ENCODE measurements at places on chromosomes 6 and 20.

GRCh38 chr6:4274382-4275082 lies 139.2 kb upstream of the ECI2 start:
- H3K27me3 ChIP-seq = peaks cover 10% of the 10 kb centered on the region
- no peak overlapping the region for H3K27ac ChIP-seq
- H3K4me3 ChIP-seq = no peak overlapping the region
- H3K4me1 ChIP-seq = no peaks in the 10 kb centered on the region
- DNase-seq = no peak
- H3K36me3 ChIP-seq = no peaks in the 10 kb centered on the region

DNA sequence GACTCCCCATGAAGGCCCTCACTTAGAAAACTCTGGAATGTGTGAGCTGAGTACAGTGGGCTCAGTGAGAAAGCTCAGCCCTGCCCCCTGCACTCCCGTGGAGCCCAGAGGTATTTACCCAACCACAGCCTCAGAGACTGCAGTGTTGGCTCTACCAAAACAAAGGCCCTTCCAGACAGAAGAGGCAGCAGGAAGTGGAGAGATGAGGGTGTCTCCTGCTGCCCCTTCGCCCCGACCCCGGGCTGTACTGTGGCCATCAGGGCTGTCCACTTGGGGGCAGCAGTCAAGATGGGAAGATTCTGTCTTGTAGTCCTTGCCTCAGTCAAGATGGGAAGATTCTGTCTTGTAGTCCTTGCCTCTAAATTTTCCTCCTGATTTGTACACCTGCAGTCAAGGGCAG lies 341.3 kb downstream of the TAF4 start:
- no peaks in the 10 kb centered on the region for H3K36me3 ChIP-seq
- H3K27ac ChIP-seq = no peak overlapping the region
- H3K27me3 ChIP-seq = no peaks in the 10 kb centered on the region
- H3K4me3 ChIP-seq = no peak overlapping the region
- DNase-seq = no peak
- no peaks in the 10 kb centered on the region for H3K4me1 ChIP-seq

DNA sequence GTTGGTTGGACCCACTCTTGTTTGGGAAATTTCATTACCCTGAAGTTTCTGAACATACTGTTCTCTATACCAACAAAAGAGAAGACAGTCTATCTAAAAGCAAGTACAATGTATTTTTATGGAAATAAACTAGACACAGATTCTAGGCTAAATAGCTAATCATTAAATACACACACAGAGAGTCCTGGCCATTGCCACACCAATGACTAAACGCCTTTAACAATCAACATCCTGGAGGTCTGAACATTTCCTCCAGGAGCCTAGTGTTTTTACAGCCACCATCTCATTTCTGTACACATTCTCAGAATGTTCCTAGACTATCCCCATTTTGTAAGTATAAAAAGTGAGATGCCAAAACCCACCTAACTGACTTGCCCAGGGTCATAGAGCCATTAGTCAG lies 141.6 kb upstream of the RREB1 start:
- H3K4me1 ChIP-seq = no peaks in the 10 kb centered on the region
- H3K27me3 ChIP-seq = peaks cover 3% of the 10 kb centered on the region
- H3K4me3 ChIP-seq = no peak overlapping the region
- no peak for DNase-seq

DNA sequence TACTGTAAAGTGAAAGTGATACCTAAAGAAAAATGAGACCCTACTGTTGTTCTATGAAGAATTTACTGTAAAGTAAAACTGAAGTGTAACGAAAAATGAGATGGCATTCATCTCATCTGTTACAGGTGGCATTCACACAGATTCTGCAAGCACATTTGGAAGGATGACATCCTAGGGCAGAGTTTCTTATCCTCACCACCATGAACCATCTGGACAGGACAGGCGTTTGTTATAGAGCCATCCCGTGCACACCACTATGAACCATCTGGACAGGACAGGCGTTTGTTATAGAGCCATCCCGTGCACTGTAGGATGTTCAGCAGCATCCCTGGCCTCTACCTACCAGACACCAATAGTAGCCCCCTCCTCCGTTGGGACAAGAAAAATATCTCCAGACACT lies 294.8 kb downstream of the GMDS start:
- no peak overlapping the region for H3K4me3 ChIP-seq
- peaks cover 8% of the 10 kb centered on the region for H3K36me3 ChIP-seq
- no peak for DNase-seq
- H3K4me1 ChIP-seq = no peaks in the 10 kb centered on the region
- H3K27ac ChIP-seq = no peak overlapping the region

DNA sequence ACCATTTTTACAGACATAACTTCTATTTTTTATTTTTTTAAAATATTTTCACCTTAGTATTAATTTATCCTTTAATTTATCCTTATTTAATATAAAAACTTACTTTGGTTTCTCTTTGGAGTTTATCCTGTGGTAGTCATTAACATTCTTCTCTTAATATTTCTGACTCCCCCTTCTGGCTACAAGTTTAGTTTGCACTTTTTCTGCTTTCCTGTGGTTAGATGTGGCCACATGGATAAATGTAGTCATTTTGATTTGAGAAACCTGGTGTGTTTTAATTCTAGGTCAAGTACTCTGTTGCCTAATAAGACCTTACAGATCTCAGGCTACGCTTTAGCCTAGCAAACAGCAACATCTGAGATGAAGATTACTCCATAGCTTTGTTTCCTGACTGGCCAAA lies 1187.5 kb downstream of the HACE1 start:
- no peak overlapping the region for H3K4me3 ChIP-seq
- no peaks in the 10 kb centered on the region for H3K4me1 ChIP-seq
- H3K36me3 ChIP-seq = no peaks in the 10 kb centered on the region
- H3K27ac ChIP-seq = no peak overlapping the region

DNA sequence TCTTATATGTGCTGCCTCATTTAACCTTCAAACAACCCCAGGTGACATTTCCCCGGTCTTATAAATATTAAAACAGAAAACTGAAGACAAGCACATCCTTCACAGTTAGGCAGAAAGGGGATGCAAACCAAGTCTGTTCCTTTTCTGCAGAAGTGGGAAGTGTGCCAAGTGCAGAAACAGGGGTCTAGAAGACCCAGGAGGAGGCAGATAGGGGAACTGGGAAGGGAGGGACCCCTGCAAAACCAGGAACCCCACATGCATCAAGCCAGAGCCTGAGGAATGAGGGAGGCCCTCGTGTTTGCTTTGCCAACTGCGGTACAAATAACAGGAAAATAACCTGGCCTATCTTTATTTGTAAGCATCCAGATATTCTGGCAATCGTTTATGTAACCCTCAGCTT lies 17.0 kb upstream of the CST3 start:
- no peak overlapping the region for H3K27ac ChIP-seq
- DNase-seq = no peak
- H3K36me3 ChIP-seq = no peaks in the 10 kb centered on the region
- no peak overlapping the region for H3K4me3 ChIP-seq
- H3K4me1 ChIP-seq = peaks cover 11% of the 10 kb centered on the region

GRCh38 chr6:49409951-49410542 lies 53.0 kb downstream of the MMUT start:
- peaks cover 6% of the 10 kb centered on the region for H3K27me3 ChIP-seq
- DNase-seq = peak; percentile 19
- H3K4me1 ChIP-seq = no peaks in the 10 kb centered on the region

GRCh38 chr6:118685823-118686449 lies 34.5 kb upstream of the CEP85L start:
- peak overlapping the region; percentile 61 for H3K27ac ChIP-seq
- H3K4me1 ChIP-seq = peaks cover 43% of the 10 kb centered on the region
- H3K4me3 ChIP-seq = no peak overlapping the region
- no peaks in the 10 kb centered on the region for H3K27me3 ChIP-seq
- no peak for DNase-seq
- H3K36me3 ChIP-seq = peaks cover 17% of the 10 kb centered on the region

DNA sequence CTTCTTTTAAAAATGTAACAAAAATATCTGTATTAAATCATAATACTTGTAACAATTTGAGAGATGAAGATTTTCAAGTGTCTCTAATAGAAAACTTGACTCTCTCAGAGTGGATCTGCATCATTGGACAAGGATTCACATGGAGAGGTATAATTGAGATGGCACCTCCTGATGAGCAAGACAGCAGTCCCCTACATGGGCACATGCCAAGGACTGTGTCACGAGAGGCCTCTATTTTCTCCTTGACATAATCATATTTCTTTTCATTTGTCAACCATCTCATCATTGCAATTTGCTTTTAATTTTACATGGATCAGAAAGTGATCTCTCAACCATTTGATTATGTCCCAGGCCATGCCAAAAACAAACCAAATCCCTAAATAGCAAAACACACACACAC lies 206.8 kb upstream of the THEMIS start:
- peaks cover 2% of the 10 kb centered on the region for H3K36me3 ChIP-seq
- no peaks in the 10 kb centered on the region for H3K27me3 ChIP-seq
- H3K27ac ChIP-seq = no peak overlapping the region
- peaks cover 3% of the 10 kb centered on the region for H3K4me1 ChIP-seq

GRCh38 chr6:2632976-2633584 lies 117.6 kb downstream of the MYLK4 start:
- peaks cover 3% of the 10 kb centered on the region for H3K4me1 ChIP-seq
- H3K27me3 ChIP-seq = no peaks in the 10 kb centered on the region
- no peak overlapping the region for H3K27ac ChIP-seq
- no peaks in the 10 kb centered on the region for H3K36me3 ChIP-seq
- no peak overlapping the region for H3K4me3 ChIP-seq
- no peak for DNase-seq

GRCh38 chr20:64045346-64046011 lies 4.0 kb downstream of the SOX18 start:
- H3K27me3 ChIP-seq = peaks cover 22% of the 10 kb centered on the region
- H3K4me3 ChIP-seq = no peak overlapping the region

DNA sequence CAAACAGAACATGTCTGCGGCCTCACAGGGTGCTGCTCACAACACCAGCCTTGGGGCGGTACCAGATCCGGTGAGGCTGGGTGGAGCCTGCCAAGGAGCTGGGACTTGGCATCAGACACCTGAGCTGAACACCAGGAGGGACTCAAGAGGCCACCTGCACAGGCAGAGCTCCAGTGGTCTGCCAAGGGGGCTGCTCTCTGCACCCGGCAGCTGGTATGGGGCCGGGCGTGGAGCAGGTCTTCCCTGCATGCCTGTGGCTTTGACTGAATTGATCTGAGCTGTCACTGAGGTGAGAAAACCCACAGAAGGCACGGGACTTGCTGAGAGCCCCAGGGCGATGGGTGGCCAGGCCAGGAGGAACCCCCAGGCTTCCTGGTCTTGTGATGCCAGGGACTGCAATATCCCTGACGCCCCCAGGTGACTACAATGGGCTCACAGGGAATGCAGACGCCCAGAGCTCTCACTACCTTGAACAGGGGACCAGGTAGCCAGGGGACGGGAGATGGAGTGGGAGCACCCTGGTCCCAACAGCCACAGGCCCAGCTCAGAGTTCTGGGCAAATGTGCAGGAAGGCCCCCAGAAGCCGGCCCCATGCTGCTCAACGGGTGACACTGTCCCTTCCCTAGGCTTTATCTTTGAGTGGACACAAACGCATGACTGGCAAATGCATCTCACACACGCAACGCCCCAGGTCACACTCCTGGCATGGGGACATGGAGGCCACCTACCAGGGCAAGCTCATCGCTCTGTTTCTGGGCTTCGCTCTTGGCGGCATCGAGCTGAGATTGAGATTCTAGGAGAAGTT lies 48.2 kb downstream of the DSTN start:
- no peak overlapping the region for H3K4me3 ChIP-seq
- H3K4me1 ChIP-seq = peaks cover 2% of the 10 kb centered on the region
- DNase-seq = peak; percentile 11
- no peaks in the 10 kb centered on the region for H3K27me3 ChIP-seq
- peaks cover 41% of the 10 kb centered on the region for H3K36me3 ChIP-seq

- H3K27ac ChIP-seq = no peak overlapping the region
- DNase-seq = no peak
- H3K27me3 ChIP-seq = no peaks in the 10 kb centered on the region
- H3K4me1 ChIP-seq = peaks cover 32% of the 10 kb centered on the region
- no peak overlapping the region for H3K4me3 ChIP-seq
These were observed 259.9 kb upstream of the MARCKS start for GRCh38 chr6:113597231-113597583.

GRCh38 chr6:156928972-156929371 lies 151.8 kb downstream of the ARID1B start:
- H3K4me1 ChIP-seq = peaks cover 69% of the 10 kb centered on the region
- DNase-seq = no peak
- no peak overlapping the region for H3K27ac ChIP-seq
- H3K4me3 ChIP-seq = no peak overlapping the region

DNA sequence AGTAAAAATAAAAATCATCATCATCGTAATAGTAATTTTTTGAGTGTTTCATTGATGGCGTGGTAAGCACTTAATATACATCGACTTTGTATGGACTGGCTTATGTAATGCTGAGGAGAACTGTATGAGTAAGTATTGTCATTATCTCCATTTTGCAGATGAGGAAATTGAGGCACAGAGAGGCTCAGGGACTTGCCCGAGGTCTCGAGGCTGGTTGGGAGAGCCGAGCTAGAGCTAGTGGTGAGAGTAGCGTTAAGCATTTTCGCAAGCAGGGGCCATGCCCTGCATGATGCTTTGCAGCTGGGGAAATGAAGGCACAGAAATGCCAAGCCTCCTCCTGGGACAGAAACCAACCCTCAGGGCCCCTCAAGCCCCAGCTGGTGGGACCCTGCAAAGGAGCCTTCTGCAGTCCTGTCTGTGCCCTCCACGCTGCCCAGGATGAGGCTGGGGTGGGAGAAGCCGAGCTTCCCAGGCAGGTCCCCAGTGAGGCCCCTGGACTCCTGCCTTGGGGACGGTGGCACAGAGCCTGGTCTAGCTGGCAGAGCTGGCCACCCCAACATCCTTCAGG lies 31.1 kb upstream of the STX16 start:
- H3K27me3 ChIP-seq = peaks cover 25% of the 10 kb centered on the region
- no peaks in the 10 kb centered on the region for H3K4me1 ChIP-seq
- H3K4me3 ChIP-seq = no peak overlapping the region

- no peak for DNase-seq
- H3K4me3 ChIP-seq = no peak overlapping the region
- peaks cover 16% of the 10 kb centered on the region for H3K4me1 ChIP-seq
- H3K27me3 ChIP-seq = no peaks in the 10 kb centered on the region
- peaks cover 12% of the 10 kb centered on the region for H3K36me3 ChIP-seq
These were observed 34.0 kb downstream of the NT5E start for GRCh38 chr6:85483846-85484245.

DNA sequence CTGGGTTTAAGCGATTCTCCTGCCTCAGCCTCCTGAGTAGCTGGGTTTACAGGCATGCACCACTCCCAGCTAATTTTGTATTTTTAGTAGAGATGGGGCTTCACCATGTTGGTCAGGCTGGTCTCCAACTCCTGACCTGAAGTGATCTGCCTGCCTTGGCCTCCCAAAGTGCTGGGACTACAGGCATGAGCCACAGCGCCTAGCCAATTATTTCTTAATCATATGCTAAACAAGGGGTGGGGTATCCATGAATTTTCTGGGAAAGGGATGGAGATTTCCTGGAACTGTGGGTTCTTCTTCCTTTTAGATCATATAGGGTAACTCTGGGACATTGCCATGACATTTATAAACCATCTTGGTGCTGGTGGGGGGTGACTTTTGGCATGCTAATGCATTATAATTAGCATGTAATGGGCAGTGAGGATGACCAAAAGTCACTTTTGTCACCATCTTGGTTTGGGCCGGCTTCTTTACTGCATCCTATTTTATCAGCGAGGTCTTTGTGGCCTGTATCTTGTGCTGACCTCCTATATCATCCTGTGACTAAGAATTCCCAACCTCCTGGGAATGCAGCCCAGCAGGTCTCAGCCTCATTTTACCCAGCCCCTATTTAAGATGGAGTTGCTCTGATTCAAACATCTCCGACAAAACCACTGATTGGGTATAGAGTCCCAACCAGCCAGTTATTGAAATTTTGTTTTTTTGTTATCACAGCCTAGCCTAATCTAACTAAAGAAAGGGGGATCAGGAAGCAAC lies 29.9 kb upstream of the DDR1 start:
- H3K27ac ChIP-seq = no peak overlapping the region
- H3K4me1 ChIP-seq = peaks cover 7% of the 10 kb centered on the region
- peaks cover 19% of the 10 kb centered on the region for H3K27me3 ChIP-seq
- no peak for DNase-seq
- peaks cover 5% of the 10 kb centered on the region for H3K36me3 ChIP-seq

- no peak for DNase-seq
- H3K27me3 ChIP-seq = peaks cover 29% of the 10 kb centered on the region
These were observed 134.4 kb downstream of the ERMARD start for GRCh38 chr6:169885831-169886230.
